AG09309 (cell line): ENCODE measurements at places on chromosomes 4 and X.

DNA sequence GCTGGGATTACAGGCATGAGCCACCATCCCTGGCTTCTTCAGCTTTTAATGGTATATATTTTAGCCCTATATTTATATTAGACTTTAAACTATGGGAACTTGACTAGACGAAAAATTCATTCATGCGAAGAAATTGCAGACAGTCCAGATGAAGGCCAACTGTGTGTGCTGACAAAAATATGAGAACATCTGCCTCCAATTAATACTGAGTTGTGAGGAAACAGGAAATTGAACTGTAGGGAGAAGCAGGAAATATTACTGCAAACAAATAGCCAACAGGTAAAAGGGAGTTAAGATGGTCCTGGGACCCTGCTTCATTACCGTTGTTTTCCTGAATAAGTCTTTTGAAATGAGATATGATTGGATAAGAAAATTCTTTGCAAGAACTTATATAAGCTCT lies 26.3 kb downstream of the MGARP start:
- no peak for DNase-seq

- DNase-seq, result no peak
Measured at GRCh38 chr4:119244832-119245231, 32.3 kb downstream of the USP53 start.

DNA sequence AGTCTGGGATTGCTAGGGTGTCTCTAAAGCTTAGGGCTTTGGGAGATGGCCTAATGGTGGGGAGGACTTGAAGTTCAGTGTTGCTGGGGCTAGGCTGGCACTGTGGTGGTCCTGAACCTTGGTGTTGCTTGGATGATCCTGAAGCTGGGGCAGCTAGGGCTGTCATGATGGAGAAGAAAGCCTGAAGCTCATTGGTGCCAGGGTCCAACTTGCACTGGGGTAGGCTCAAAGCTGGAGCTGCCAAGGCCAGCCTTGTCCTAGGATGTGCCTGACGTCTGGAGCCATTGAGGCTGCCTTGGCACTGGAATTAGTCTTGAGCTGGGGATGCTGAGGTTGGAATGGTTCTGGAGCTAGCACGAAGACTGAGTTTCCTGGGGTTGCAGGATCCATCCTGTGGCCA lies 61.0 kb upstream of the NLRP2B start:
- DNase-seq, result no peak

DNA sequence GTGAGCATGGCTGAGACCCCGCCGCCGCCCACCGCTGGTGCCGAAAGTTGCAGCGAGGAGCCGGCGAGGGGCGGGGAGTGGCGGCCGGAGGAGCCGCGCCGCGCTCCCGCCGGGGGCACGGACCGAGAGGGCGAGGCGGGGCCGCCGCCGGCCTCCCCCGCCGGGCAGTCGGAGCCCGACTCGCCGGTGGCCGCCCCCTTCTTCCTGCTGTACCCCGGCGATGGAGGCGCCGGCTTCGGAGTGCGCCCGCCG lies 16.5 kb downstream of the UTP3 start:
- no peak for DNase-seq

GRCh38 chr4:78689261-78689660 lies 86.9 kb upstream of the BMP2K start:
- DNase-seq, result no peak

DNA sequence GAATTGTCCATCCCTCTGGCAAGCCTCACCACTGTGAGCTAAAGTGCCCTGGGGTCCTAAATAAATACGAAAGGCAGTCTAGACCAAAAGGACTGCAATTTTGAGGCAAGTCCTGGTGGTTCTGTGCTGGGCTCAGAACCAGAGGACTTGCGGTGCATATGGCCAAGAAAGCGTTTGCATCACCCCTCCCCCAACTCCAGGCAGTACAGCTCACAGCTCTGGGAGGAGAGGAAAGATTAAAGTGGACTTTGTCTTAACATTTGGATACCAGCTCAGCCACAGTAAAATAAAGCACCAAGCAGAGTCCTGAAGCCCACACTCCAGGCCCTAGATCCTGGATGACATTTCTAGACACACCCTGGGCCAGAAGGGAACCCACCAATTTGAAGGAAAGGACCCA lies 24.9 kb downstream of the RNF128 start:
- DNase-seq, result no peak

- DNase-seq, result no peak
Measured at GRCh38 chr4:137608085-137608484, 75.8 kb upstream of the PCDH18 start.

DNA sequence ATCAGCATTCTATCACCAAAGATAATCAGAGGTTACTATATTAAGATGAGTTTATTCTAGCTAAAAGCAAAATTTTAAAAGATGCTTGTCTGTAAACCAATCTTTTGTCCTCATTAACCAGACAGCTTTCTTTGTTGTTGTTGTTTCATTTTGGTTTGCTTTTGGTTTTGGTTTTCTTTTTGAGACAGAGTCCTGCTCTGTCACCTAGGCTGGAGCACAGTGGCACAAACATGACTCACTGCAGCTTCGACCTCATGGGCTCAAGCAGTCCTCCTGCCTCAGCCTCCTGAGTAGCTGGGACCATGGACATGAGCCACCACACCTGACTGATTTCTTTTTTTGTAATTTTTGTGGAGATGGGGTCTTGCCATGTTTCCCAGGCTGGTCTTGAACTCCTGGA lies 102.9 kb downstream of the COX18 start:
- no peak for DNase-seq

DNA sequence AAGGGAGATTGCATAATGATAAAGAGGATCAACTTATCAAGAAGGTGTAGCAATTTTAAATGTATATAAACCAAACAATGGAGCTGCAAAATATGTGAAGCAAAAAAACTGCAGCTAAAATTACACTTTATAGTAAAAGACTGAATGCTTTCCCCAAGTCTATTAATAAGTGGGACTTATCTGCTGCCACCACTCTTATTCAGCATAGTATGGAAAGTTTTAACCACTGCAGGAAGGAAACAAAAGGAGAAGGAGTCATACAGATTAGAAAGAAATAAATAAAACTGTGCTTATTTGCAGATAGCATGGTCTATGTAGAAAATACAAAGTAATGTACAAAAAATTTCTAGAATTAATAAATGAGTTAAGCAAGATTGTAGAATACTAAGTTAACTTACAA lies 94.1 kb upstream of the GK2 start:
- DNase-seq, result no peak

GRCh38 chrX:139202742-139203420 lies 327.7 kb upstream of the F9 start:
- no peak for DNase-seq

DNA sequence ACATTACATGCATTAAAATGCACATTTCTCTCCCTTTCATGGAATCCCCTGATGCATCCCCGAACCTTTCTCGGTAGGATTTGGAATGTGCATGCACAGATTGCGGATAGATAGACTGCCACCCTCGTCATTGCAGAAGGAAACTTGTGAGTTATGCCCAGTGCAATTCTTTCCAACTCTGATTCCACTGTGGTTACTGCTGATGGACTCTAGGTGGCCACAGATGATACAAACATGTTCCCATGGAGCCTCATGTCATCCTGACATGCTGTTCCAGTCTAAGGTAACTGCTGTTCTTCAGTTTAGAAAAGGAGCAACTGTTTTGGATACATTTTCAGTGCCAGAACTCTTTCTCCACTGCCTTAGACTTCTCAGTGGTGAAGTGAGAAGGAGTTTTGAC lies 9.1 kb upstream of the VCX3B start:
- DNase-seq, result no peak

DNA sequence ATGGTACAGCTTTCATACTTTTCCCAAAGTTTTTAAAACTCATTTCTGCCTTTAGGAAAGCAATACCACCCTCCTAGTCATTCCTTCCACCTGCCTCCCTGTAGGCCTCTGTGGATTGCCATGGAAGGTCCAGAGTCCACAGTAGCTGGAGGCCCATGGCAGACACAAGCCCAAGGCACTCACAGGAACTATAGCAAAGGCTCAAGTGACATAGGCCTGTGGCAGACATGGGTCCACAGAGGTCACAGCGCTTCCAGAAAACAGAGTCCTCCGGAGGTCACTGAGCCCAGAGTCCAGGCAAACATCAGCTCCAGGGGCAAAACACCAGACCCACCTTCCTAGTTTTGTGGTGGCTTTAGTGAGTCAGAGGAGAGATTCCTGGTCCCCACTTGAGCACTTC lies 147.6 kb upstream of the ATP6AP2 start:
- DNase-seq, result no peak

DNA sequence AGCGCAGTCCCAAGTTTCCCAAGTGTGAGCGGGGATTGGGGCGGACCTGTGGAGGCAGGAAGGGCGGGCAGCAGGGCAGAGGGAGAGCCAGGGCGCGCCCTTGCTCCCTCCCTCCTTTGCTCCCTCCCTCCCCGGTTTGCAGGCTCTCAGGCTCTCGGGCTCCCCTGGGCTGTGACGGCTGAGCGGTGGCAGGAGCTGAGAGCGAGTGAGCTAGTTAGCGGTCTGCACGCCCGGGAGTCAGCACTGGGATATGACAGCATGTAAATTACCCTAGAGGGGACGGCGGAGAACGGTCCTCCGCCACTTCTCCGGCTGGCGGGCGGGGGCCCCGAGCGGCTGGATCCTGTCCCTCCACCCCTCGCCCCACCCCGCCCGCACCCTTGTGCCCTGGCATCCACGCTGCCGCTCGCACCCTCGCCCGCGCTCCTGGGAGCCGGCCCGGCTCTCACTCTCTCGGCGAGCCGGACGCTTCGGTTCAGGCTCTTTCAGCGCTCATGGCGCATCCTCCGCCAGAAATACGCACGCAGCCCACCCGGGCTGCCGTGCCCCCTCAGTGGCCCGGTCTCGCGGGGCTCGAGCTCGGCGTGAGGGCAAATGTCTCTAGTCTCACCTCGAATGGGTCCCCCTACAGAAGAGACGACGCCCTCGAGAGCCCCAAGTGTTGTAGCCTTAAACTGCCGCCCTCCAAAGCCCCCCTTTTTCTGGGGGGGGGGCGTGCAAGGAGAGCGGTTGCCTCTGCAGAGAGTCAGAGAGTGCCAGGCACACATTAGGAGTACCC lies at the start of gene TSC22D3:
TSS of gene TSC22D3 (minus strand) at position 54 of the 778 bp plus-strand sequence. CDS start 368 bp downstream, outside the sequence.
- peak; percentile 1 for DNase-seq

DNA sequence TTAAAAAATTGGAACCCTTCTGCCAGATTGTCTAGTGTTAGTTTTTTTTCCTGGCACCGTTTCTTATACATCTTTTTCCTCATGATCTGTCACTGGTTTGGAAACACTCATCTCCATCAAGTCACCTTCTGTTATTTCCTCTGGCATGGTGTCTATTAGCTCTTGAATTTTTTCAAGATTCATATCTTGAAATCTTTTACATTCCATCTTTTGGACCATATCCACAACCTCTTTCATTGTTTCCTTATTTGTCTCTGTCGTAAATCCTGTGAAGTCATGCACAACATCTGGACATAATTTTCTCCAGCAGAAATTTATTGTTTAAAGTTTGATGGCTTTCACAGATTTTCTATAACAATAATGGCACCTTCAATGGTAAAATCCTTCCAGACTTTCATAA lies 10.2 kb upstream of the TMEM185A start:
- peak; percentile 7 for DNase-seq

DNA sequence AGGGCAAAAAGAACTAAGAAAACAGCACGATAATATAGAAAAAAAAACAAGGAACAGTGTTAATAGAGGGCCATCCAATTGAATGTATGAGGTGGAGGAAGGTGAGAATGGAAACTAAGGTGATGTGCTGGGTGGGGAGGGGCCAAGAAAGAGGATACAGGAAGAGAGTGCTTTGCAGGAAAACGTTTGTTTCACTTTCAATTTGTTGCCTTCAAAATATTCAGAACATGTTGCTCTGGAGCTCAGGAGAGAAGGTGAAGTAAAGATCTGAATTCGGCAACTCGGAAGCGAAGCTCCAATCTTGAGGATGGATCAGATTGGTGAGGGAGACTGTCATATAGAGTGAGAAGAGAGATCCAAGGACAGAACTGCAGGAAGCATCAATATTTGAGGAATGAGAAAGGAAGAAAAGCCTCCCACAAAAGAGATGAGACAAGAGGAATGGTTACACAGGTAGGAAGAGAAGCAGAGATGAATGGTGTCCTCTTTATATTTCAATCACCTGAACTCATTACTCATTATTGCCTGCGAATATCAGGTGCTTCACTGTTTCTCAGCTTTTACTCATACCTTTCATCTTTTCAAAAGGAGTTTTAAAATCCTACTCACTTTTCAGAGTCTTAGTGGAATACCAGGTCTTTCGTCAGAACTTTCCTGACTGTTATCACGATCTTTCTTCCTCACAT lies 14.7 kb upstream of the SEC24D start:
- no peak for DNase-seq

GRCh38 chr4:22677780-22678179 lies 15.0 kb upstream of the GBA3 start:
- DNase-seq, result no peak

- DNase-seq, result no peak
Measured at GRCh38 chrX:94932278-94932965, 1258.4 kb downstream of the FAM133A start.

DNA sequence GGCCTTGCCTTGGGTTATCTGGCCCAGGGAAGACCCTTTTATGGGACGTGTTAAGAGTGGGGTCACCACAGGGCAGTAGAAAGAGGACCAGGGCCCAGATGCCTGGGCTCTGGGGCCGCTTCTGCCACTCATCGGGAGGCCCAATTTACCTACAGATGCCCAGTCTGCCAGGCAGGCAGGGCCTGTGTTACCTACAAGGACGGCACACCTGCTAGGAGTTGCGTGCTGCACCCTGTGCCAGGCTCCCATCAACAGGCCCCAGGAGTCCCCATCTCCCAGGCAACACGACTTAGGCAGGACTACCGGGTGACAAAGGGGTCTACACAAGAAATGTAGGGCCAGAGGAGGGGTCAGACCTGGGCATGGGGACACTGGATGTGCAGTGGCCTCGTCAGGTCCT lies 34.6 kb downstream of the WDR1 start:
- no peak for DNase-seq

GRCh38 chr4:38409852-38410251 lies 254.1 kb upstream of the KLF3 start:
- DNase-seq, result no peak

- DNase-seq, result no peak
Measured at GRCh38 chr4:104429150-104429741, 65.4 kb downstream of the CXXC4 start.

DNA sequence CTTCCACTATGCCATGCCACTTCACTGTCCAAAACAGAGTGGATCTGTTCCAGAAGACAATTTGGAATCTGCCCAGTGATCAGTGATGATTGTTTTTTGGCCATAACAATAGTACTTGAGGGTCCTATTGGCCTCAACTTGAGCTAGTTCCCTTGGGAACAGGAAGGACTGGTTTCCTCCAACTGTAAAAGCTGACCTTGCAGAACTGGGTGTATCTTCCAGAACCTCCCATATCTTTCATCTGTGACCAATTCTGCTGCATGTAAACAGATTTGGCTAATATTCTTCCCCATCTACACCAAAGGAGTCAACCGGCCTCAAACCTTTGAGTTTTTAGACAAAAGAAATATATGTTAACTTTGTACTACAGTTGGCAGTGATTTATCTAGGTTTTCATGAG lies 165.1 kb upstream of the TRPC5 start:
- no peak for DNase-seq

GRCh38 chrX:52415304-52415703 lies 46.5 kb downstream of the XAGE2 start:
- no peak for DNase-seq

DNA sequence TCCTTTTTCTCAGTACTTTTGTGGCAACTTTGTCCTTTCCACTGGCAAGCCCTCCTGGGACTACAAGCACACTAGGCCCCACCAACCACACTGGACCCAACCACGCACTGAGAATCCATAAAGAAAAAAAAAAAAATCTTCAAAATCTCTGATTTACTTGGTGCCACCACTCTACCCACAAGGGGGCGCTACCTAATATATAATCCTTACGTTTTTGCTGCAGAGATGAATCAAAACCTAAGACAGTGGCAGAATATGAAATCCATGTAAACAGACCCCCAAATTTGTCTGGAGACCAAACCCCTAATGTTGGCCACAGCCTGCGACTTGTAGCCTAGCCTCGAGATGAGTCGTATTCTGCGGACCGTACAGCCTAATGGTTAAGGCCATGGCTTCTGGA lies 63.5 kb upstream of the ARHGAP36 start:
- no peak for DNase-seq
